ENCODE measurements at places on chromosomes 5 and 9.

DNA sequence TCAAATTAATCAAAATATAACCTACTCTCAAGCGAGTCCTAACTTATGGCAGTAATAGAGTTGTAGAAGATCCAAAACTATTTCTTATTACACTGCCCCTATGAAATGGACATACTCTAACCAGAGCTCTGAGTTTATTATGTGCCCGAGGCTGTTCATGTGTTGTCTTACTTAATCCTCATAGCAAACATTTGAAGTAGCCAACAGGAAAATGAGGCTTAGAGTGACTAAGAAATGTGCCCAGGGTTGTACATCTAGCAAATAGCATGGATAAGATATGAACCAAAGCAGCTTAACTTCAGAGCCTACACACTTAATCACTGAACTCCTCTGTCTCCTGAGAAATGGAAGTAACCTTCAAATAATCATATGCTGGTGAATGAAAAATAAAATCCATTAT lies 1551.7 kb downstream of the MAT2B start:
- no peak for DNase-seq

DNA sequence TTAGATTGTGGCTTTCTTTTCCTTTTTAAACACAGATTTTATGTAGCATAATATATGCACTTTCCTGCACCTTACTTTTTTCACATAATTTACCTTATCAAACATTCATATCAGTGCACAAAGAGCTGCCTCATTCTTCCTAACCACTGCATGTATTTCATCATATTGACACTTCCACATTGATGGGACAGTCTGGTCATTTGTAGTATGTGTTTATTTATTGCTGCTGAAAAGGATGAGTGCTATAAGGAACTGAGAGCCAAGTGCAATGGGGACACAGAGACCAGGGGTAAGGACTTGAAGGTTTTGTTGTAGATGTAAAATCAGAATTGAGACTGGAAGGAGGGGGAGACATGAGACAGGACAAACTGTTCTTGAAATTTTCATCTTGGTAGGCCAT lies 193.8 kb downstream of the SMARCA2 start:
- no peak for DNase-seq

DNA sequence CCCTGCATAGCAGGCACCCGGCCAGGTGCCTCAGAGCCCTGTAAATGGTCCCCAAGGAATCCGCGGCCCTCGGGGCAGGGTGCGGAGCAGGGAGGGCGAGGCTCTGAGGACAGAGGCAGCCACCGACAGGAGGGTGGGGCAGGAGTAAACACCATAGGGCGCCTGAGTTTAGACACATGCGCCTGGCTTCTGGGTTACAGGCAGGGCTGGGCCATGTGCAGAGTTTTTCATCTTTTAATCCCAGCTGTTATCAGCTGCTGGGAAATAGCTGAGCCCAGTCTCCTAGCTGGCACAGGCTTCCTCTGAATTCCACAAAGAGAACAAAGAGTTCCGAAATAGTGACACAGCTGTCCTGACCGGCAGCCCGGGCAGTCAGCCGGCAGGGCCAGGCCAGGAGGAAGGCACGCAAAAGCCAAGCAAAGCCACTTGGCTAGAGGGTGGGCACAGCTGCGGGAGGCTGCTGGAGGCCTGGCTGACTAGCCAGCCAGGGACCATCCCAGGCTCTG lies 98.9 kb upstream of the PHYKPL start:
- no peak for DNase-seq

GRCh38 chr5:72648480-72648879 lies 141.3 kb upstream of the ZNF366 start:
- no peak for DNase-seq

- DNase-seq, result no peak
Measured at GRCh38 chr9:129852579-129852978, 17.3 kb downstream of the USP20 start.

DNA sequence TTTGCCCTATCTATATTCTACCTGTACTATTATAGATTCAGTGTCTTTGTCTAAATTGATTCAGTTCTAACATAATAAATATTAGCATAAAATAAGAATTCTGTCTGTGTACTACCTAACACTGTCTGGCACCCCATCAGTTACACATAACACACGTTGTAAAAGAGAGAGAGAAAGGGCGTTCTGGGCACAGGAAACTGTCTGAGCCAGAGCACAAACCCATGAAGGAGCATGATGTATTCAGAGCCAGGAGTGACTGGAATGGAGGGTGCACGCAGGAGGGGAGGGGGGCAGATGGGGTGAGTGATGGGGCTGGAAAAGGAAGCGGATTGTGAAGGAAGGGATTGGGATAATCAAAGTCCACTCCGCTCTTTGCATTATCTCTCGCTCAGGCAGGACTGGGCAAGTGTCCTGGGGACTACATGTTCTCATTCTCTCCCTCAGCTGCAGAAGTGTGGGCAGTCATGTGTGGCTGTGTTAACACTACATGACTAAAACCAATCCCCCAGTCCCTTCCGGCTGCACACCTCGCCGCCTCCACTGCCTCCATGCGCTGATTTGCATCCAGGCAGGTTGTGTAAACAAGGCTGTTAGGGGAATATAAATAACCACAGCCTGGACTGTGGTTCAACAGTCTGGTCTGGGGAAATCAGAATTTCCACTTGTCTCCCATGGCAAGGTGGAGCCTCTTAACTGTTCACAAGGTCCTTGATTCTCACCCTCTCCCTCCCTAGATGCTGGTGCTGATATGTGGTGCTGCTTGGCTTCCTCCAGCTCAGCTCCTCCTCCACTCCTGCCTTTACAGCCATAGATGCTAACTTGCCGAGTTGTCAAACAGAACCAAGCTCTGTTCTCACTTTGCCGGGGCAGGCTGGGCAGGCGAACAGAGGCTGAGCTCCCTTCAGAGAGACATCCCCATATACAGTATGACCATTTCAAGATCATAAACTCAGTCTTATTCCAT lies 367.5 kb upstream of the BRINP1 start:
- no peak for DNase-seq

DNA sequence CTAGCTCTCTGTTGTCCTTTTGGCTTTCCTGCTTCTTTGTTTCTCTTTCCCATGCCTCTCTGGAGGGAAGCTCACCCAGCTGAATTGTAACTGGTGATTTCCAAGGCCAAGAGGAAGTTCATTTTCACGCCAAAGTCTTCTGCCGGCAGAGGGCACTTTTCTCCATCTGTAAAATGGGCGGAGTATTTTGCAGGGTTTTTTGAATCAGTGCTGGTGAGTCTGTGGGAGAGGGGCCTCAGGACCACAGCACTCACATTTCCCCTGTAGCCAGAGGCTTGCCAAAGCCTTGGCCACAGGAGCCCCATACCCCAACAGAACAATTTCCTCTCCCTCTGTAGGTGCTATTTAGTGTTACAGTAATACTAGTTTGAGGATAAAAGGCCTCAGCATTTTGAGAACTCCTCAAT lies 42.3 kb upstream of the MATR3 start:
- DNase-seq, result no peak

DNA sequence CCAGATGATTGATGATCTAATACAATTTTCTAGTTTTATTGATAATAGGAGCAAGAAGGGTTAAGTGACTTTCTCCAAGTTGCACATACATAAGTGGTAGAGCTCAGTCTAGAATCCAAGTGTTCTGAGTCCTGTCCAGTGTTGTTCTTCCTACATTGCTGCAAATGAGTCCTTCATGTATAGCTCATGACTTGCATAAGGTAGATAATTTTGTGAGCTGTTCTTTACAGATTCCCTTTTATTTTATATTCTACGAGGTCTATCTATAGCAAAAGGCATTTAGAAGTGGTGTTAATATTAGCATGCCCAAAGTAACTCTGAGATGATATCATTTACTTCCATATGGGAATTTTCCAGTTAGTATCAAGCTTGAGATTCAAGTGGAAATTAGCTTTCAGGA lies 20.0 kb downstream of the MRPS30 start:
- no peak for DNase-seq

DNA sequence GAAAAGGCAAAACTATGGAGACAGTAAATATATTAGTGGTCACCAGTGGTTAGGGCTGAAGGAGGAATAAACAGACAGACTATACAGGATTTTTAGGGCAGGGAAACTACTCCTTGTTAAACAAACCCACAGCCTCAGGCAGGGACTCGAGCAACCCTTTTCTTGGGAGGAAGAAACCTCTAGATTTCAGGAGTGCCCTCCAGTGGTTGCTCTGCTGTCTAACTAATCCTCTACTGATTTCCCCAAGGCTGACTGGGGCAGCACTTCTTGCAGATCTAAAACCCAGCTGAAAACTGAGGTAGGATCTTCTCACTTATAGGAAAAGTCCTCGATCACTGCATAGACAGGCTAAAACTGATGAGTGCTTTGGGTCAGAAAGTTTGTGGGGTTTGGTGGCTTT lies 176.8 kb downstream of the ISOC1 start:
- DNase-seq, result no peak

- no peak for DNase-seq
Measured at GRCh38 chr9:97980479-97980803, 2.7 kb upstream of the ANP32B start.

DNA sequence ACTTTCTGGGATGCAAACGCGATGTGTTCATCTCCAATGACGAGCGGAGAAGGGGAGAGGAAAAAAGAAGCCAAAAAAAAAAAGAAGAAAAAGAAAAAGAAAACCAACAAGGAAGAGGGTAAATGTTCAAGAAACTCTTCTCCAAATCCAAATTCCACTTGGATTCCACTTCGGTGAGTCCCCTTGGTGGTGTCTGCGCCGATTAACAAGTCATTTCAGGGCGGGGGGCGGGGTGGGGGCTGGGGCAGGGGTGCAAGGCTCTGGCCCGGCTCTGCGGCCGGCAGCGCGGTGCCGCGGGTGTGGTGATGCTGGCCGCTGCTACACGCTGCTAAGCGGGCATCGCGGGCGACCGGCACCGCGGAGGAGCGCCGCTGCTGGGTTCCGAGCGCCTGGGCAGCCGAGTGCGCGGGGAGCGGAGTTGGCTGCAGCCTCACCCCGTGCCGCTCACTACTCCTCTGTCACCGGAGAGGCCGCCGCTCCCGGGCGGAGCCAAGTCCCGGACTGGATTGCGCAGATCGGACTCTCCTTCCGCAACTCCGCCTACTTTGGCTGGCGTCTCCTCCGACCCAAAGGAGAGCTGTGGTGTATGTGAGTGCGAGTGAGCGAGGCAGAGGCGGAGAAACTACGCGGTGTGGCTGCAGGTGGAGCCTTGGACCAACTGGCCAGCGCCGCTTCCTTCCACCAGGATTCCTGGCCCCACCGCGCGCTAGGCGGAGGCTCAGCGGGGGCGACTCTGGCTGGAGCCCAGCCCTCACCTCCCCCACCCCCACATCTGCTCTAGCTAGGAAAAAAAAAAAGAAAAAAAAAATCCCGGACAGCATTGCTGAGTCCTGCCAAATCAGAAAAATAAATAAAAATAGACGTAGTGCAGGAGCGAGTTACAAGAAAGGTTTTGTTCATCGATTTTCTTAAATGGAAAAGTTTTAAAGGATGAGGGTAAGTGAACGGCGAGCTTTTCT lies at the start of gene SEMA6A:
SEMA6A (minus strand) TSS at position 457 of the 959 bp plus-strand sequence. CDS start 69,879 bp downstream, outside the sequence.
- no peak for DNase-seq

DNA sequence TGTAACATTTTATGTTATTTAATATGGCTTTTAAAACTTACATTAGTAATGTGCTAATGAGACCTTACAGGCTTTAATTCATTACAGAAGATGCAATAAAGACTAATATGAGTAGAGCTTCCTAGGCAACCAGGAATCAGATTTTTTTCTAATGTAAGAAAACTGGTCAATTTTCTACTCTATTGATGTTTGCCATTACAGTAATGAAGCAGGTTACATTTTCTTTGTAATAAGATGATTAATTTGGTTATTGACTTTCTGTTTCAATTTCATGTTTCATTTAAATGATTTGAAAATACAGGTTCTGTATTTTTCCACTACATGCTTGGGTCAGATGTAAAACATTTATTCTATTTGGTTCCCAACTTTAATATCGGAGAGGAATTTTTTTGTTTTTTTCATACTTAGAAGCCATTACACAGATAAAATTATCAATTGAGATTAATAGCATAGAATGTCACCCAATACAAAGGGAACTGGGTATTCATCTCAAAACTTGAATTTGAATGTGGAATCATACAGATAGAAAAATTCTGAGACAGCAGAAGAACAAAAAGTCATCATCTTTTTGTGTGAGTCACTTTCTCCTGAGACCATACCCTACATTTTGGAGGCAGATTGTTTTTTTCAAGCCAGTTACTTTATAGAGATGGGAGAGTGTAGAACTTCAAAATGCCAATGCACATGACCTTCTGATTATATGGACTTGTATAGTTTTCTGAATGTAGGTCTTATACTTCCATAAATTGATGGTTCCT lies 133.6 kb upstream of the HMHB1 start:
- no peak for DNase-seq

DNA sequence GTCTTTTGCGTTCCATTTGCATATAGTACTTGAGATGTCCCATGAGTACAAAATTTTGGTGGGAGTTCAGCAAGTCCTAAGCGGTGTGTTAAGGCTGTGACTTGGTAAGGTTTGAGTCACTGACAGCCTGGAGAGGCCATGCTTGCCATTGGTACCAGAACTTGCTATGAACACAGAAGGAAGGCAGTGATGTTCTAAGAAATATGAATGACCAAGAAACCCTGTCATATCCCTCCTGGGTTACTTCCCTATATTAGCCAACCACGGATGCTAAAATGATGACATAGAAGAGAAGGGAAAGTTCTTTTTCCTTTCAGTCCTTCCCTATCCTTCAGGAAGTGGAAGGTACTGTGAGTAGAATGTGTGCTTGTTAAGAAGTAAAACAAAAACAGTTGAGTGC lies 136.7 kb downstream of the GCNT1 start:
- DNase-seq, result no peak

DNA sequence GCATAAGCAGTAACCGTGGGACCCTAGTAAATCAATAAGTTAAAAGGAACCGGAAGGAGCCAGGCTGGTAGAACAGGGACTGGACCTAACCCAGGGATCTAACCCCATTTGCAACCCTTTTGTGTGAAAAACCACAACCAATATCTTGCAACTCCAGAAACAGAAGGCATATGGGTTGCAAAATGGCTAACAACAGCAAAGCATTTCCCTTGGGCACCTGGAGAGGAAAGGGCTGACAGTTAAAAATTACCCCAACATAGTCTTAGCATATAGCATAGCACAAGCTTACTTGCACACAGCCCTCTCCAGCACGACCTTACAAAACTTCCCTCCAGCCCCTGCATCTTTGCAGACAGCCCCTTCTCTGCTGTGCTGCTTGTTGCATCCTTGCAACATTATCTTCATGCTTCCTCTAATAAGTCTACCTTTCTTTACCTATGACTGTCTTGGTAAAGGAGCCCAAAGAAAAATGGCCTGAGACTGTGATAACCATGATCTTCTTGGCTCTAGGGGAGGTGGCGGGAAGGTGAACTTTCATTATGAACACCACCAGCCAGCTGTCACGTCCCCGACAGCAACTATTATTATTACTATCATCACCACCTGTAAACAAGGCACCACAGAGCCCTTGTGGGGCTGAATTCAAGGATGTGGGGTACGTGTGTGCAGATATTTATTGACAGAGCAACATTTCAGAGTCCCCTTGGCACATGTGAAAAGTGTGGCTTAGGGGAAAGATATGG lies 49.8 kb downstream of the PRRC1 start:
- DNase-seq, result no peak

- no peak for DNase-seq
Measured at GRCh38 chr5:138054206-138054605, 21.3 kb upstream of the FAM13B start.

DNA sequence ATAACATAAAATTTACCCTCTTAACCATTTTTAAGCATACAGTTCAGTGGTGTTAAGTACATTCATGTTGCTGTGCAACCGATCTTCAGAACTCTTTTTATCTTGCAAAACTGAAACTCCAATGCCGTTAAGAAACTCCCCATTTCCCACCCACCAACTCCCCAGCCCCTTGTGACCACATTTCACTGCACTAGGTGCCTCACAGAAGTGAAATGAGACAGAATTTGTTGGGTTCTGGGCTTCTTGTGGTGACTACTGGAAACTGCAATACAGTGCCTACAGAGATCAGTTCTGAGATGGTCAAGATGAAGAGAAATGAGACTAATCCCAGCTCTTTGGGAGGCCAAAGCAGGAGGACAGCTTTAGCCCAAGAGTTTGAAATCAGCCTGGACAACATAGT lies 202.1 kb upstream of the SLC30A5 start:
- no peak for DNase-seq
